Activated CD8-positive, alpha-beta T cell treated with anti-CD3 and anti-CD28 coated beads, Interleukin-2, amount 10 ng/mL, durations not matched to agents 7 days and 5 days (primary cell): ENCODE measurements at places on chromosomes 1 and 21. TPM values are rescaled to one million over a fixed set of nuclear protein-coding genes. Genes with fewer than 3 reads are reported as not detected.

DNA sequence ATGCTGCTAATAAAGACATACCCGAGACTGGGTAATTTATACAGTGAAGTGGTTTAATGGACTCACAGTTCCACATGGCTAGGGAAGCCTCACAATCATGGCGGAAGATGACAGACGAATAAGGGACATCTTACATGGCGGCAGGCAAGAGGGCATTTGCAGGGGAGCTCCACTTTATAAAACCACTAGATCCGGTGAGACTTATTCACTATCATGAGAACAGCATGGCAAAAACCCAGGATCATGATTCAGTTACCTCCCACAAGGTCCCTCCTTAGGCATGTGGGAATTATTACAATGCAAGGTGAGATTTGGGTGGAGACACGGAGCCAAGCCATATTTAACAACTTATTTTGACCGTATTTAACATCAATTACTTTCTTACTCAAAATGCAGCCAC, 739.0 kb downstream of the NCAM2 start:
- H3K27me3 ChIP-seq = no peaks in the 10 kb centered on the region
- no peak for DNase-seq
- H3K4me1 ChIP-seq = no peaks in the 10 kb centered on the region
- no peaks in the 10 kb centered on the region for H3K36me3 ChIP-seq
- no peak overlapping the region for H3K4me3 ChIP-seq

GRCh38 chr1:41742219-41742618, 176.5 kb downstream of the HIVEP3 start:
- H3K4me1 ChIP-seq = peaks cover 47% of the 10 kb centered on the region
- H3K36me3 ChIP-seq = no peaks in the 10 kb centered on the region
- H3K27me3 ChIP-seq = no peaks in the 10 kb centered on the region
- no peak overlapping the region for H3K27ac ChIP-seq

GRCh38 chr1:24694380-24694843, 50.8 kb upstream of the CLIC4 start:
- H3K4me3 ChIP-seq = no peak overlapping the region
- H3K27me3 ChIP-seq = peaks cover 18% of the 10 kb centered on the region
- H3K36me3 ChIP-seq = no peaks in the 10 kb centered on the region
- no peak overlapping the region for H3K27ac ChIP-seq

GRCh38 chr1:113168946-113169345, 95.9 kb downstream of the LRIG2 start:
- no peak overlapping the region for H3K27ac ChIP-seq
- no peak overlapping the region for H3K4me3 ChIP-seq
- H3K4me1 ChIP-seq = no peaks in the 10 kb centered on the region
- DNase-seq = no peak
- peaks cover 4% of the 10 kb centered on the region for H3K36me3 ChIP-seq

- H3K27ac ChIP-seq = no peak overlapping the region
- H3K4me1 ChIP-seq = no peaks in the 10 kb centered on the region
- no peak overlapping the region for H3K4me3 ChIP-seq
- DNase-seq = no peak
These were observed 10.8 kb downstream of the FYB2 start for GRCh38 chr1:56808410-56808809.

DNA sequence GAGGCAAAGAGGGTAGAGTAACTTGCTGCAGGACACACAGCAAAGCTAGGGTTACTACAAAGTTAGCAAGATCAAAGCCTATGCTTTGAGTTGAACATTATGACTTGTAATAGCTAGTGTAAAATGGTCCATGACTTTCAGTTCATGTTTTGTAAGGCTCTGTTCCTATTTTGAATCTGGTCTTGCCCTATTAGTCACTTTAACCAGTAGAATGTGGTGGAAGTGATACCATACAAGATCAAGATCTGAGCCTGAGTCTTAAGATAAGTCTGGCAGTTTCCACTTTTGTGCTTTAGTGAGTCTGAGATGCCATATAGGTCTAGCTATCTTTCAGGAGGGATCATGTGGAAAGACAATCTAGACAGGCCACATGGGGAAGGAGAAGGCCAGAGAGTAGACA, 282.1 kb upstream of the BRINP3 start:
- H3K36me3 ChIP-seq = no peaks in the 10 kb centered on the region
- no peak overlapping the region for H3K27ac ChIP-seq
- no peak for DNase-seq
- H3K4me1 ChIP-seq = no peaks in the 10 kb centered on the region

Gene CHD5
- 0.47 TPM for total RNA-seq

GRCh38 chr1:100747771-100748170, 28.2 kb downstream of the VCAM1 start:
- no peaks in the 10 kb centered on the region for H3K36me3 ChIP-seq
- no peak overlapping the region for H3K27ac ChIP-seq
- H3K4me3 ChIP-seq = no peak overlapping the region

GRCh38 chr1:173868266-173869020, at the start of gene ZBTB37:
Gene ZBTB37 (plus strand): TSS chr1:173868380. CDS start chr1:173870226, 1,846 bp downstream.
- H3K27ac ChIP-seq = peak within 1 kb of the TSS; percentile 94
- peak; percentile 97 for DNase-seq
- peak within 1 kb of the TSS; percentile 89 for H3K4me3 ChIP-seq
- peaks cover 62% of the 10 kb centered on the region for H3K36me3 ChIP-seq
- H3K4me1 ChIP-seq = peaks cover 65% of the 10 kb centered on the region

DNA sequence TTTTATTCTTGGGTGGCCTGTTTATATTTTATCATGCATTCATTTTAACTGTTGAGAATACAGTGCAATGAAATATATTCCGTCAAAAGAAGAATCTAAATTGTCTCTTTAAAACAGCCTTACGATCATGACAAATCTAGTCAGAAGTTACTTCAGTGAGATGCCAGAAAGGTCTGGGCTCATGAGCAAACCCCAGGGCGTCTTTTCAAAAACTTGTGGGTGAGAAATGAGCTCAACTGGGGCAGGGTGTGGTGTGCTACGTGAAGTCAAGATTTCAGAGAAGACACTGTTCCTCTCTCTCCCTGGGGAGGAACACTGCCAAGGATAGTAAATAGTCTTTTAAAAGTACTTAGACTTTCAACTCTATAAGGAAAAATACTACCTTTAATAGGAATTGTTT, 13.4 kb upstream of the UAP1 start:
- no peaks in the 10 kb centered on the region for H3K36me3 ChIP-seq
- DNase-seq = no peak
- no peaks in the 10 kb centered on the region for H3K4me1 ChIP-seq
- H3K27ac ChIP-seq = no peak overlapping the region
- H3K27me3 ChIP-seq = no peaks in the 10 kb centered on the region

DNA sequence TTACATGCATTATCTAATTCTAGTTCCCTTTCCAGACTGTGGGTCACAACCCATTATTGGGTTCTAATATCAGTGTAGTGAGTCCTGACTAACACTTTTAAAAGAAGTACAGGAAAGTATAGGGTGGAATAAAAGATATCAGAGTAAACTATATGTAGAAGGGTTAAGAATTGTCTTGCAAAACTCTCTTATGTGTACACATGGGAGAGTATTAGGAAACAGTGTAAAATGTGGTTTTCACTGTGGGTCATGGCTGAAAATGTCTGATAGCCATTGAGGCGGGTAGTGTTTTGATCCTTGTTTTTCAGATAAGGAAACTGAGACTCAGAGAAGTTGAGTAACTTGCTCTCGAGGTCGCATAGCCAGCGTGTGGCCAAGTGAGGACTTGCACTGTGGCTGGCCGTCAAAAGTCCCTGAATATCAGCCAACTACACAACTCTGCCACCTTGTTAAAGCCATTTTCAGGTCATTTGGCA, 18.5 kb upstream of the MTARC1 start:
- no peaks in the 10 kb centered on the region for H3K4me1 ChIP-seq
- H3K27me3 ChIP-seq = no peaks in the 10 kb centered on the region
- no peak for DNase-seq
- H3K27ac ChIP-seq = no peak overlapping the region
- H3K36me3 ChIP-seq = no peaks in the 10 kb centered on the region

GRCh38 chr1:55420026-55420425, 204.9 kb upstream of the USP24 start:
- no peaks in the 10 kb centered on the region for H3K4me1 ChIP-seq
- no peak overlapping the region for H3K27ac ChIP-seq
- DNase-seq = no peak

DNA sequence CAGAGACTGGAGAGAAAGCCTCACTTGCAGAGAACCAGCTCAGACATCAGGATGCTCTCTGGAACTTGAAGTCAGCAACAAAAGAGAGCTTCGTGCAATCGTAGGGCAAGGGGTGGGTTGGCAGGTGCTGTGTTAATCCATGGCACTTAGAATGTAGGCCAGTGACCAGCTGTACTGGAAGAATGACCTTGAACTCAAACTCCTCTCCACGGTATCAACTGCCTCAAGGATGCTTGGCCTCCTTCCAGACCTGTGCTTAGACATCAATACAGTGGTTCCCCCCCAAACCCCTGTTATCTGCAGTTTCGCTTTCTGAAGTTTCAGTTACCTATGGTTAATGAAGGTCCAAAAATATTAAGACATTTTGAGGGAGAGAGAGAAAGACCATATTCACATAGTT, 6.5 kb downstream of the KANK4 start:
- no peak overlapping the region for H3K4me3 ChIP-seq
- no peak overlapping the region for H3K27ac ChIP-seq
- peaks cover 16% of the 10 kb centered on the region for H3K27me3 ChIP-seq
- no peaks in the 10 kb centered on the region for H3K4me1 ChIP-seq

DNA sequence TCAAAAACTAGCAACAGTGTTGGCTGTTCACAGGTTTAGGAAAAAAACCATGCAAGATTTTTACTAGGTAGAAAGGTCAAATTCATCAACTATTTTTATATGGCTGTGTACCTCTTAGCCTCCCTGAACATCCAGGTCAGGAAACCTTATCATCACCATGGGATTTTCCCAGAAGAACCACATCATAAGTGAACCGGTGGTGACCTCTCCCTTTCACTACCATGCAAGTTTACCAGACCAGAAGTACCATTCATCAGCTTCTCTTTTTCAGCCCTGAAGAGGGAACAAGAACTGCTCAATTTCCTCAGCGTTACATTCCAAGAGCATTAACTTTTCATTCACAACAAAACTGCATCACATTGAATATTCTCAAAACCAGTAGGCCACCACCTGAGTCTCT, 5.9 kb downstream of the SSBP3 start:
- peaks cover 88% of the 10 kb centered on the region for H3K36me3 ChIP-seq
- H3K4me1 ChIP-seq = peaks cover 63% of the 10 kb centered on the region
- no peak for DNase-seq
- no peak overlapping the region for H3K27ac ChIP-seq

Gene SERINC2
- 0.13 TPM for total RNA-seq

Gene CDC42BPA
- total RNA-seq = 0.89 TPM

DNA sequence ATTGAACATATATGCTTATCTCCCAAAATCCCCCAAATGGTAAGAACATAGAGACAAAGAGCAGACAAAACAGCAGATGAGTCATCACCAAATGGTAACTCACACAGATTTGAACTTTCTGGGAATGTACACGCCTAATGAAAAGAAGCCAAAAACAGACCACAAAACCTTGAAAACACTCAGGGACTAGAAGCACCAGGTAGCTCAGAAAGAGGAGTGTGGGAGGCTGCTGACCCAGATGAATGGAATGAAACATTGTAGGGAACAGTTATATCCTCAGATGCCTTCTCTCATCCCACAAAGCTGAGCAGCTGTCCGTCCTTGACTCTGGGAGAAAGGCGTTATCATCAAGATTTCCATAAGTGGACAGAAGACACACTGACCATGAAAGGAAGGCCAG, 307.0 kb upstream of the USP25 start:
- H3K4me3 ChIP-seq = no peak overlapping the region
- no peaks in the 10 kb centered on the region for H3K27me3 ChIP-seq
- no peak overlapping the region for H3K27ac ChIP-seq
- H3K4me1 ChIP-seq = peaks cover 4% of the 10 kb centered on the region
- H3K36me3 ChIP-seq = no peaks in the 10 kb centered on the region

- H3K27ac ChIP-seq = no peak overlapping the region
- no peaks in the 10 kb centered on the region for H3K27me3 ChIP-seq
- DNase-seq = no peak
- H3K4me1 ChIP-seq = no peaks in the 10 kb centered on the region
- H3K36me3 ChIP-seq = peaks cover 11% of the 10 kb centered on the region
These were observed 7.2 kb upstream of the CRABP2 start for GRCh38 chr1:156712626-156713025.

DNA sequence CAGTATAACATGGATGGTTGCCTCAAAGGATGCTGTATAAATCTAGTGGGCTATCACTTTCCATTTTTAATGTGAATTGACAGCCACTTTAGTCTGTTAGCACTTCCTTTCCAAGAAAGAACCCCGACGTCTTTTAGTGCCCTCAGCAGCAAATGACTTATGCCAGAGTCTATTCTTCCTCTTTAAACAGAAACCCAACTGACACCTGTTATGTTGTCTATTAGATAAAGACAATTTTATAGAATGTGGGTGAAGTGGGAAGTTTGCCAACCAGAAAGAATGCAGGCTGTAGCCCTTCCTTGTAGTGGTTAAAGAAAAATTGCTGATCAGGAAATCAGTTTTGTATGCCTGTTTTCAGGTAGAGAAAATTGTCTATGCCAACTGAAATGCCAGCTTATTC, 344.9 kb downstream of the ZNF326 start:
- no peaks in the 10 kb centered on the region for H3K36me3 ChIP-seq
- no peak overlapping the region for H3K27ac ChIP-seq
- no peak overlapping the region for H3K4me3 ChIP-seq
- H3K4me1 ChIP-seq = peaks cover 17% of the 10 kb centered on the region

DNA sequence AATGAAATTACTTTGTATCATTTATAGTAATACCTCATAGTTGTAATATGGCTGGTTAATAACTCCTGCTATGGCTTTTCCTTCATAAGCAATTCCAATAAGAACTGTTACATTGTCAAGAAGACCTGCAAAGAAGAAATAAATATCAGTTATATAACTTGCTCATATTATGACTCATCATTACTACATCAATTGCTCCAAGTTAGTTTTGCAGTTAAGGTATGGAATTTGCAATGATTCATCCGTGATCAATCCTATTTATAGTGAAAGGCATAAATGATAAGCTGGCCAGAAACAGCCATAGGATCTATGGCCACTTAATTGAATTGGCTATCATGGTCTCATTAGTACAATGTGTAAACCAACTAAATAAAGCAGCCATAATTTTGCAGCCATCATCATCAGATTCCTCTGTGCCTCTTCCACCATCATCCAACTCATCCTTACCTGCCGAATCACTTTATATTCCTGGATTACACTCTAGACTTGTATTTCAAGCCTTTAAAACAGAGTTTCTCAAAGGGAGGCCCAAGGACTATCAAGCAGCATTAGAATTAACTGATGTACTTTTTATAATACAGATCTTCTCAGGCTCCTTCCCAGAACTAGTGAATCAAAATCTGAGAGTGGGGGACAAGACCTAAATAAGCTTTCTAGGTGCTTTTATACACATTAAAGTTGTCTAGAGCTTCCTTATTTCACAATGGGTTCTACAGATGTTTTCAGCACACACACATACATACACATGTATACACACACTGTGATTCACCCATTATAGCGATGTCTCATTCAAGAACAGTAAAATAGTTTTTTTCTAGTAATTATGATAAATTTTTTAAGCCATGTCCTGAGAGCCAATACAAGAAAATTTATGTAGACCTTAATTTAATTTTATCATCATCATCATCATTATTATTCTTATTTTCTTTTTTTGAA, 21.2 kb upstream of the EPRS1 start:
- DNase-seq = no peak
- H3K36me3 ChIP-seq = peaks cover 39% of the 10 kb centered on the region
- H3K27me3 ChIP-seq = no peaks in the 10 kb centered on the region
- H3K4me1 ChIP-seq = no peaks in the 10 kb centered on the region

Gene NBPF20
- 0.18 TPM for total RNA-seq

GRCh38 chr1:245807954-245808719, 653.4 kb downstream of the KIF26B start:
- H3K36me3 ChIP-seq = no peaks in the 10 kb centered on the region
- H3K27ac ChIP-seq = peak overlapping the region; percentile 64
- H3K4me1 ChIP-seq = peaks cover 14% of the 10 kb centered on the region
- H3K27me3 ChIP-seq = no peaks in the 10 kb centered on the region
- H3K4me3 ChIP-seq = no peak overlapping the region
